ENCODE measurements at places on chromosomes 11 and 22. TPM values are rescaled to one million over a fixed set of nuclear protein-coding genes. Genes with fewer than 3 reads are reported as not detected.

Gene FLRT1
- not detected for total RNA-seq

Gene OR51B4
- total RNA-seq = not detected

Gene MTMR2
- total RNA-seq = 10.5 TPM

Gene PRRG4
- not detected for total RNA-seq

Gene SLC6A5
- not detected for total RNA-seq

Gene MPZL2
- total RNA-seq = 0.69 TPM

Gene CST6
- not detected for total RNA-seq

Gene ZNF280A
- total RNA-seq = not detected

Gene FGF3
- total RNA-seq = not detected

Gene HOATZ
- total RNA-seq = not detected

GRCh38 chr11:5665051-5665570, 19.8 kb downstream of the TRIM5 start:
- DNase-seq = no peak

- no peak for DNase-seq
Observed at GRCh38 chr22:37549704-37550059, 10.6 kb upstream of the CDC42EP1 start.

- DNase-seq = no peak
Observed at GRCh38 chr11:115524572-115524971, 20.4 kb upstream of the CADM1 start.

- no peak for DNase-seq
Observed at GRCh38 chr11:82818409-82819043, 81.7 kb downstream of the PRCP start.

GRCh38 chr11:41836431-41836830, 377.0 kb upstream of the LRRC4C start:
- no peak for DNase-seq

DNA sequence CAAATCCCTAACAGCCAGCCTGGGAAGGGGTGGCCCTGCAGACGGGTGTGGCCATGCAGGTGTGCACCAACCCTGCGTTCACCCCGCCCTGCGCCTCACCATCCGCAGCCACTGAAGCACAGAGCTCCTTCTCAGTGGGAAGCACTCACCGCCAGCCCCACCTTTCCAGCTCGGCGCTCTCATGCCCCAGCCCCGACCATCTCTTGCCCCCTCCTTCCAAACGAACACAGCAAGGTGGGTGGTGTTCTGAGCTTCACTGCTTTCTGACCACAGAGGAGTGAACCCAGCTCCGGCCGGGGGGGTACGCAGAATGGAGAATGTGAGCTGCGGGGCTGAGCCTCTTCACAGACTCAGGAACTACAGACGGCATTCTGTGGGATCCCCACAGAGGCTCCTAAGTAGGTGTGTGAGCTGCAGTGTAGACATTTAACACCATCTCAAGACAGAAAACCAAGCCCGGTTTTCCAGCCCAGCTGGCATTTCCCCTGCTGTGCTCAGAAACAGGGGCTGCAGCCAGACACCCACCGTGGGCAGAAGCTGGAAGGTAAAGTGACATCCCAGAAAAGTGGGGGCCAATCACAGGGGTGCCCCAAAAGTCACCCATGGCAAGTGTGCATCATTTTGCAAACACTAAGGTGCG, 88.4 kb upstream of the RTL6 start:
- no peak for DNase-seq

- no peak for DNase-seq
Observed at GRCh38 chr22:21650823-21651520, 8.9 kb downstream of the SDF2L1 start.

- DNase-seq = no peak
Observed at GRCh38 chr11:6417907-6418556, 862 bp downstream of the APBB1 start.

DNA sequence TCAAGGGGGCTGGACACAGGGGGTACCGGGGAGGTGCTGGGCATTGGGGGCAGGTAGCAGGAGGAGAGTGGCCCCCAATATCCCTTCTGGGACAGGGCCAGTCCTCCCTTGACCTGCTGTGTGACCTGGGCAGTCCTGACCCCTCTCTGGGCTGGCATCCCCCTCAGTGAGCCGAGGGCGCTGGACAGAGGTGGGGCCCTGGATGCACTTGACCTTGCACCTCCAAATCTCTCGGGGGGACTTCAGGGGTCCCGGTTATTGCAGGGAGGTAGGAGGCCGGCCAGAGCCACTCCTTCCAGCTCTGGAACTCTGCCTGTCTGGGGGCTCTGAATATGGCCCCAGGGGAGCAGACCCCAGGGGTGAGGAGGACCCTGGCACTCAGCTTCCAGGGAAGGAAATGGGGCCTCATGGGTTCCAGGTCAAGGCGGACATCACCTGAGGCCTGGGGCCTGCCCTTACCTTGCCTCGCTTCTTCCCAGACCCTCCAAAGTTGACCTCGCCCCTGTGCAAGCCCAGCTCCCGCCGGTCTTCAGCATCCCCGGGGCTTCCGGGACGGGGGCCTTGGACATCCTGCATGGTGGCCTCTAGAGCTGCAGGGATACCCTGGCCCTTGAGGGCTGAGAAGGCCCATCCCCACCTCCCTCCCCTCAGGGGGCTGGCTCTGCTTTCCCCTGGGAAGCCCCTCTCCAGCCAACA, 21.7 kb downstream of the TRPM5 start:
- no peak for DNase-seq

GRCh38 chr22:20606041-20606783, 98.8 kb downstream of the MED15 start:
- DNase-seq = peak; percentile 71

- no peak for DNase-seq
Observed at GRCh38 chr22:43391306-43391705, 20.5 kb upstream of the MPPED1 start.

DNA sequence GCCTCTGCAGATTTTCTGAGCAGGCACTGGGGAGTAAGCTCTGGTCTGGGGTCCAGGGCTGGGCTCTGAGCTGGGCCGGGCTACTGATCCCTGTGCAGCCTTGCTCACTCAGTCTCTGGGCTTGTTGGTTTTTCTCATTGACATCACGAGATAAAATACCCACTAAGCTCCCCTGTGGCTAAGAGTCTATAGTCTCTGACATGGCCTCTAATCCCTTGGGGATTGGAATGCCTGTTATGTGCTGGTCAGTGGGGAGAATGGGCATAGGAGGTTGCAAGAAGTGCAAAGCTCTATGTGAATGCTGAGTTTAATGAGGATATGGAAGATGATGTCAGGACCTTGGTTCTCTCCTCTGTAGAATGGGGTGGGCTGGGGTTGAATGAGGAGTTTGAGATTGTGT, 23.3 kb downstream of the ELF5 start:
- DNase-seq = no peak

Data from naive thymus-derived CD4-positive, alpha-beta T cell (primary cell).